ENCODE measurements at places on chromosomes 12 and 14.

DNA sequence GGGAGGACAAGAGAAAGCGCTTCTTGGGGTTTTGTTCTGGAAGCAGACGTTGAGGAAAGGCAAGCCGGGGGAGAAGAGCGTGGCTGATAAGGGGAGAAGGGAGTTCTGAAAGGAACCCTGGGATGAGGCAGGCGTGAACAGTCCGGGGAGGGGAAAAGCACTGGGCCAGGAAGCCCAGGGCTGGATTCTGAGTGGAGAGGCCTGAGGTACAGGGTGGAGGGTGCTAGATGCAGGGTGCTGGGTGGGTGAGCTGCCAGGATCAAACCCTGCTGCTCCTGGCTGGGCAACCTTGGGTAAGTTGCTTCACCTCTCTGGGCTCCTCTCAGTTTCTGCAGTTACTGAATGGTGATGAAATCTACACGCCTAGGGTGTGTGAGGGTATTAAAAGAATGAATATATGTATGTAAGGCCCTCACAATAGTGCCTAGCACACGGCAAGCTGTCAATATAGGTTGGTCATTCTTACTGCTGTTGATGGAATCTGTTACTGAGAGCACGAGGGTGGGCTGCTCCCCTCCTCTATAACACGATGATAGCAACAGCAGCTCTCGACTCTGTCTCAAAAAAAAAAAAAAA lies 138.5 kb downstream of the RBM19 start:
- DNase-seq = no peak

GRCh38 chr12:107783406-107784376 lies 9.2 kb downstream of the ASCL4 start:
- DNase-seq = no peak

DNA sequence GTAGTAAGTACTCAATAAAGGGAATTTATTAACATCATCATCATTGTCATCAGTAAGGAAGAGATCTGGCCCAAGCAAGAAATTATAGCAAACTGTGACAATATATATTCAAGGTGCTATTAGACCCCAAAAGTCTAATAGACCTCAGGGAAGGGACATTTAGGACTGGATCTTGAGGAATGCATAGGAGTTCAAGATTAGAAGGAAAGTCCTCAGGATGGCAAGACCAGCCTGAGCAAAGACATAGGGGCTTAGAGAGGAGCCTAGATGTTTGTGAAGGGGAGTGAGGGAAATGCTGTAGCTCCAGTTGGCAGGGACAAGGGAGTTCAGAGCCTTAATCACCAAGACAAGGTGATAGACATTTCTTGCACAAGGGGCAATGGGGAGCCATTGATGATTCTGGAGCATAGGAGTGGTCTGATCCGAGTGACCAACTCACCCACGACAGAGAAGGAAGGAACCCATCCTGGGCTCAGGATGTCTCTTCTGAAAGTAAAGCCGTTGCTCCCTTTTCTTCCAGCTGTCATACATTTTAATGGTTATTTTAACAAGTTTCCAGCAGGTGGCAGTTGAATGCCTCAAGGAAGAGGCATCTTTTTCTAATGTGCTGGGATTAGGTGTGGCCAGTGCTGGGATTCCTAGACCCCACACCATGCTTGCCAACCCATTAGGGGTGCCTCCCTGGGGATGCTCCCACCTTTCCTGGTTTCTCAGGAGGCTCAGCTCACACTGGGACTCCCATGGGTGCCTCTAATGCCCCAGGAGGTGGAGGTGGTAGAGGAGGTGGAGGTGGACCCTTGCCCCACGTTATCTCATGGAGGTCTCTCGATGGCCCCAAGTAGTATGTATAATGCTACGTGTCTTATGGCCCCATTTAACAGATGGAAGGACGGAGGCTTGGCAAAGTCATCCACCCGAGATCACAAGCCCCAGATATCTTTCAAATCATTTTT lies 37.8 kb downstream of the PHETA1 start:
- DNase-seq = no peak

- DNase-seq = no peak
Measured at GRCh38 chr12:54253240-54253639, 26.7 kb downstream of the CBX5 start.

DNA sequence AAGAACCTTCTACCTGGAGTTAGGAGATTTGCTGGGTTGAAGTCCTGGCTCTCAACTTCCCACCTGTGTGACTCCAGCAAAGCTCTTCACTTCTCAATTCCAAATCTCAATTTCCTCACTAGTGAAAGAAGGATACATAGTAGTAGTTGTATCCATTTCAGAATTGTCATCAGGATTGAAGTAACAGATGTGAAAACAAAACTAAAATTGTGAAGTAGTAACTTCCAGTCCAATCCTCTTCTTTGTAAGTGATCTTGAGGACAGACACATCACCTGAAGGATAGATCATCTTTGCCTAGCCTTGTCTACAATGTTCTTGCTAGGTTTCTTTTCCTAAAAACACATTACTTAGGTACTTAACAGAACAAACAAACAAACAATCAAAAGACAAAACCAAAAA lies 1.2 kb upstream of the LRRK2 start:
- no peak for DNase-seq

All from stimulated activated CD4-positive, alpha-beta T cell treated with anti-CD3 and anti-CD28 coated beads, Interleukin-15, amount 100 ng/mL, for 48 hours (primary cell).